ENCODE measurements at places on chromosomes 5 and 9. TPM values are rescaled to one million over a fixed set of nuclear protein-coding genes. Genes with fewer than 3 reads are reported as not detected.

- no peak for DNase-seq
These were observed 73.9 kb upstream of the TBC1D9B start for GRCh38 chr5:179981636-179982035.

DNA sequence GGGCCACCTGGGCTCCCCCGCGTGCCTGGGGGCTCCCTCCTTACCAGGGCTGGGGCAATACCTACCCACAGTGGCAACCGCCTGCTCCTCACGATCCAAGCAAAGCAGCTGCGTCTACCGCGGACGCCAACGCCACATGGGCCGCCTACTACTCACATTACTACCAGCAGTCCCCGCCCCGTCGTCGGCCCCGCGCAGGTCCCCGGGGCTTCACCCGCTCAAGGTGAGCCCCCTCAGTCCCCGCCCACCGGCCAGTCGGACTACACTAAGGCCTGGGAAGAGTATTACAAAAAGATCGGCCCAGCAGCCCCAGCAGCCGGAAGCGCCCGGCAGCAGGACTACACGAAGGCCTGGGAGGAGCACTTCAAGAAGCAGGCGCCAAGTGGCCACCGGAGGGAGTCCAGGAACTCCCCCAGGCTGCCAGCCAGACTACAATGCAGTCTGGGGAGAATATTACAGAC, 106.0 kb upstream of the MTAP start:
- DNase-seq, result no peak

GRCh38 chr9:125332527-125332926, 70.9 kb downstream of the GAPVD1 start:
- DNase-seq, result no peak

GRCh38 chr9:136057236-136058081, 37.6 kb downstream of the NACC2 start:
- no peak for DNase-seq

DNA sequence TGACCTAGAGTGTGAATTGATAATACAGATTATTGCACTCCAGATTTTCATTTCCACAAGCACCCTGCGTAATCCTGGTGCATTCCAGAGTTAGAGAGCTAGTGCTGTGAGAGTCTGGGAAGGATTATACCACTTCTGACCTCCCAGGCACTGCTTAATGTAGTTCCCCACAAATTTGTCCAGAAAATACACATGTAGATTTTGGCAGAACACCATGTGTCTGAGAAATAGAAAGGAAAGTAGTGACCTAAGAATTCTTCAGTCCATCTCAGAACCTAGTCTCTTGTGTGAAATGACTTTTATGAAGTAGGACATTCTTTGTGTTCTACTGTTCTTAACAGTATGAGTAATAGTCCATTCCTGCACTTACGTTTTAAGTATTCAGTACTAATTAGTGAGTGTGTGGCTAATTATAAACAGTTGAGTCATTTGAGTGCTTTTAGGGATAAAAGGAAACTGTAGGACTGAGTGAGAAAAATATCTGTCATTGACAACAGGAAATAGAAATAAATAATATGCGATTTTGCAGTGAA, 27.8 kb upstream of the PTPDC1 start:
- no peak for DNase-seq

DNA sequence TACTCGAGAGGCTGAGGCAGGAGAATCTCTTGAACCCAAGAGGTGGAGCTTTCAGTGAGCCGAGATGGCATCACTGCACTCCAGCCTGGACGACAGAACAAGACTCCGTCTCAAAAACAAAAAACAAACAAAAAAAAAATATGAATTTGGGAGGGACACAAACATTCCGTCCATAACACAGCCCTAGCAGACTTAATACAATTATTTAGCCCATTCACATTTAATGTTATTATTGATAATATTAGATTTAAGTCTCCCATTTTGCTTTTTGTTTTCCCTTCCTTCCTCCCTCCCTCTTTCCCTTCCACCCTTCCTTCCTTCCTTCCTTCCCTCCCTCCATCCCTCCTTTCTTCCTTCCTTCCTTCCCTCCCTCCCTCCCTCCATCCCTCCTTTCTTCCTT, 4.6 kb upstream of the CCNI2 start:
- no peak for DNase-seq

DNA sequence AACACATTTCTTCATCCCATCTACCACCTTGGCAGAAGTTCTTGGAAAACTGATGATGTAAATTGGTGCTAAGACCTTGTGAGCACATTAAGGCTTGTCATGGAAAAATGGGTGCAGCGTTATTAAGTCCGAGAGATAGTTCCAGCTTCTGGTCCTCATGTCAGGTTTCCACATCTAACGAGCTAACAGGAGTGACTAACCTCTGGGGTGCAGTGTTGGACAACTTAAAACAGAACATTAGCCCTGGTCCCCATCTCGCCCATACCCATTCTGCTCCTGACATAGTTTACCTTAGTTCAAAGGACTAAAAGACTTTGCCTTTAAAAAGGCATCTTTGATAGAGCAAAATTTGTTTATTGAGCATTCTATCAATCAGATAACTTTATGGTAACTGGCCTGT, 128.0 kb downstream of the SLC1A3 start:
- no peak for DNase-seq

HRH2 gene
- total RNA-seq, result 5.0 TPM

CDO1 gene
- 54.7 TPM for total RNA-seq

Data from breast epithelium (tissue), 4 donors.